ENCODE measurements at places on chromosomes 7 and 10.

GRCh38 chr7:122602800-122603199, 96.1 kb downstream of the RNF133 start:
- DNase-seq, result no peak

DNA sequence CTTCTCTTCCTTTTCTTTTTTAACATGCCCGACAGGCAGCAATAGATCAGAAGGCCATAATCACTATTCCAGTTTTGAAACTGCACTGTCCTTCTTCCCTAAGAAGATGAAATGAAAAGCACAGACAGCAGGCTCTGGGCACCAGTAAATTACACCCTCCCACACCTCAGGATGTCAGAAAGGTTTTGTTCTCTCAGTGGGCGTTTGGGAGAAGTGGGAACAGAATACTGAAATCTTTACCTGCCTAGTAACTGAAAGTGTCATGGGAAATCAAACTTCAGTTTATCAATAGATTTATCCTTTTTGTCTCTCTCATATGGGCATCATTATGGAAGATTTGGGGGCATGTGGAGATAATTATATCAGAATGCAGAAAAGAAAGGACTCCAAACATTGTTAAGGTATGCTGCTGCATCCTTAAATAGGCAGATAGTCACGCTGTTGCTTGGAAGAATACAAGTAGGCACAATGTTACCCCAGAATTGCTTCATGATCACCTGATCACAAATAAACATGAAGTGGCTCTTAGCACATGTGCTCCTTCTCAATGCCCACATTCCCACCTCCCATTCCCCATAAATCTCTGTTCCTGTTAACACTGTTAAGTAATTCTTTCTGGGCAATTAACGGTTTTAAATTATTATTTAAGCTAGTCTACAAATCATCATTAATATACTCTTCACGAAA, 113.3 kb downstream of the DOCK4 start:
- no peak for DNase-seq

- DNase-seq, result no peak
Measured at GRCh38 chr7:100974021-100974420, 4.7 kb downstream of the MUC12 start.

- no peak for DNase-seq
Measured at GRCh38 chr7:68904630-68905029, 693.6 kb upstream of the AUTS2 start.

DNA sequence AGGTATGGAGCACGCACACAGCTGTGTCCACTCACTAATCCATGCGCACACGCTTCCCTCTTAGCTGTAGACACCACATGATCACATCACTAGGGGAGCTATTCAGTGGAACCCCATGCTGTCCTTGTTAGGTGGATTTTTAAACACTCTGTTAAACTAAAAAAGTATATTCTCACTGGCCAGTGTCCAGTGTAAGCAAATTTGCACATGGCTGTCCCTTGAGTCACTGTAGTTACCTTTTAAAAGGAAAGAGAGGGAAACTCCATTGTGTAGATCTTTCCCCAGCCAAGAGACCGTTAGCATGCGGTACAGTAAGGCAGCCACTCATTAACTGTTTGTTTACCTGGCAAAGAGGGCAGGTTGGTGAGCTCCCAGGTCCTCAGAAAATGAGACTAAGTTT, 81.6 kb upstream of the INSYN2A start:
- DNase-seq, result no peak

DNA sequence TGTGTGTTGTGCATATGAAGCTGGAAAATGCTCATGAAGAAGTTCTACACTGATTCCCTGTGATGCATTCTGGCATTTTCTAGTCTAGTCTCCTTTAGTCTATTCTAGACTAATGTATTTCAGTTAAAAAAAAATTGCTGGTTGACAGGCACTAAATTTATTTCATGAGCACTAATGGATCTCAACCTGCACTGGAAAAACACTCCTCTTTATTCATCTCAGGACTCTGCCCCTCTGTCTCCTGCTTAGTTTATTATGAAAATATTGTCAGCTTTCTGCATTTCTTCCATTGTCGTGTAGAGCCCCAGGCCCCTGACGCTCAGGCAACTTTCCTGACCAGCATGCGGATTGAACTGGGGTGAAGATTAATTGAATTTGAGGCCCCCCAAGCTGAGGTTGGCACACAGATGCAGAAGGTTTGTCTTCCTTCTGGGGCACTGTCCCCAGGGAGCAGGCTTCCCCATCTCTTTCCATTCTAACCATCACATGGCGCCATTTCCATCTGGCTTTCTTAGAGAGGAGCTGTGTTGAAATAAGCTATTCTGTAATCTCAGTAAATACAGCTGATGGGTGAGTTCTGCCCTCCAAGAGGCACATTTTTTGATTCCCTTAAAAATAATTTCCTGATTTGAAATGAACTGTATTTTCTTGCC, 128.7 kb downstream of the INSYN2A start:
- no peak for DNase-seq

GRCh38 chr10:31808258-31809218, 120.1 kb downstream of the ARHGAP12 start:
- peak; percentile 31 for DNase-seq

GRCh38 chr10:104066945-104067344, 18.7 kb downstream of the COL17A1 start:
- no peak for DNase-seq

GRCh38 chr7:141960687-141961422, 12.7 kb downstream of the TAS2R38 start:
- DNase-seq, result no peak

DNA sequence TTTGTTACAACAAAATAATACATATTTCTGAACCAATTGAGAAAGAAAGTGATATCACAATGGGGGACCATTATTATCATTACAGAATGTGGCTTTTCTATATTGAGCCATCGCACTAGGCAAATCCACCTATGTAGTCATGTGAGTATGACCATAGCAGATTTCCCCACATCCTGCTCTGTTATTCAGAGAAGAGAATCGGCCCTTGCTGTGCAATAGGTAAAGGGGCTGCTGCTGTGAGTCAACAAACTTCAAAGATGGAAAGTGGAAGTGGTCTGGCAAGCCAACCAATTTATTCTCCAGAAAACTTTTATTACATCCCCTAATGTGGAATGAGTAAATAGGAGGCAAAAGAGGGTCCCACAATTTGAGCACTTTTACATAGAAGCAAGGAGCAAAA, 573.4 kb downstream of the ETV1 start:
- DNase-seq, result no peak

DNA sequence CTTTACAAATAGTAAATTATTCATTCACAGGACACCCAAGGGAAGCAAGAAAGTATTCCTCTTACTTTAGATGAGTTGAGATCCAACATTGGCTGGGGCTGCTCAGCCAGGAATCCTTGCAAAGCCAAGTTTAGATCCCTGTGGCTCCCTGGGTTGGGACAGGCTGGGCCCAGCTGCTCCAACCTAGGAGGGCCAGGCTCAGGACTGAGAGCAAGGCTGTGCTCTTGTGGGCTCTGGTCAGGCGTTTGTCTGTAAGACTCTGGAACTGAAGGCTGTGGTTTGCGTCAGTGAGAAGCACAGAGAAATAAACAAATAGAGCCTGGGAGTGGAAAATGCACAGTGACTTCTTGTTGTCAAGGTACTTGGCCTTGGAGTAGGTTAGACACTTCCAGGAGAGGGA, 53.2 kb upstream of the TMEM273 start:
- DNase-seq, result no peak

GRCh38 chr7:127514499-127514898, 70.9 kb downstream of the GCC1 start:
- DNase-seq, result no peak

GRCh38 chr10:1928606-1929005, 191.3 kb upstream of the ADARB2 start:
- DNase-seq, result no peak

DNA sequence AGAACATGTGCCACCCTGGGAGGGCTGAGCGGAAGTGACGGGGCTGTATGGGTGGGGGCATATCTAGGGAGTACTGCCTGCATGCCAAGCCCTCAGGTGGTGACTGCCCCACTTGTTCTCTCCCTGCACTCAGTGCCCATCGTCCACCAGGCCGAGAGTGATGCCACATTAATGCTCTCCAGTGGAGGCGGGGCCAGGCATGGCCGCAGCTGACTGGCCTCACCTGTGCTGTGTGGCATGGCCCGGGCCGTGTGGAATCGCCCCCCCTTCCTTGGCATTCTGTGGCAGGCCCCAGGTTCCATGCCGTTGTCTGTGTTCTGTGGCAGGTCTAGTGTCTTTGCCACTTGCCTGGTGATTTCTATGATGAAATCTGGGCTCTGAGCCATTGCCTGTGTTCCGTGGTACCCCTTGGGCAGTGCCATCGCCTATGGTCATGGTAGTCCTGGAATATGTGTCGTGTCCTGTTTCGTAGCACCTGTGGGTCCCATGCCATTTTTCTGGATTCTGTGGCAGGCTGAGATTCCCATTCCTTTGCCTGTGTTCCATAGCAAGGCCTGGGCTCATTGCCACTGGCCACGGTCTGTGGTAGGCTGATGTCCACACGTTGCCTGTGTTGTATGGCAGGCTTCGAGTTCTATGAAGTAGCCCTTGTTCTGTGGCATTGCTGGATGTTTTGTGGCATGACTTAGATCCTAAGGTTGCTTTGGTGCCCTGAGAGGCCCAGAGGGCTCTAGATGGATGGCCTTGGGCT, 8.9 kb downstream of the FLNC start:
- no peak for DNase-seq

DNA sequence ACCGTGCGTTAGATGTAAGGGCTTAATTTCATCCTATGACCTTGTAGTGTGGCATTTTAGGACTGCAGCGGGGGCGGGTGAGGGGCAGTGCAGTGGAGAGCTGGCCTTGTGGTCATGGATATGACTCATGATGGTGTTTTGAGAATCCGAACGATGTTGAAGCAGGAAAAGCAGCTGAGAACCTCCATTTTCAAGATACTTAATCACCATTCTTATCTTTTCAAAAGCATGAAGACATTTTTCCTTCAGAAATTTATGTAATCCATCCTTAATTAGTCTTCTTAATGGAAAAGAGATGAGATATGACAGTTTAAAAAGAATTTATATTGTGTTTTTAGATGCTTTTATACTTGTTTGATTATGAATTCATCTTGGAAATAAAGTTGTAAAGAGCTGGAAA, 9.6 kb downstream of the ATP5F1C start:
- DNase-seq, result no peak

GRCh38 chr10:3887885-3888476, 103.0 kb upstream of the KLF6 start:
- DNase-seq, result peak; percentile 66

GRCh38 chr7:77184990-77185389, 14.6 kb downstream of the FGL2 start:
- no peak for DNase-seq

- peak; percentile 45 for DNase-seq
Measured at GRCh38 chr10:89206402-89207180, 526 bp downstream of the CH25H start.

DNA sequence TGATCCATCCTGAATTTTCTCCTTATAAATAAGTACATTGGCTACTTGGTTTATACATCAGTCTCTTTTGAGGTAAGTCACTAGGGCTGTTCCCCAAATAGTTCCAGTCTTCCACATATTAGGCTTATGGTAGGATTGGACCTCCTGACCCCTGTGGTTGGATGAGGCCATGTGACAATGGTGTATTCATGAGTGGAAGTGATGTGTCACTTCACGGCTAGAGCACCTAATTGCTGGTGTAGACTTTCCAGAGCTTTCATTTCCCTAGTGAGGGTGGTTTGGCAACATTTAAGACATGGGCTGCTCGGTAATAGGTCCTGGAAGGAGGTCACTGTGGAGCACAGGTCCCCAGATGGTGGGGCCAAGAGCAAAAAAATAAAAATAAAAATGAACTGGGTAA, 141.2 kb upstream of the ABCB5 start:
- no peak for DNase-seq

- DNase-seq, result no peak
Measured at GRCh38 chr10:115903207-115903606, 369.8 kb downstream of the GFRA1 start.

GRCh38 chr7:43535031-43535451, 47.9 kb upstream of the STK17A start:
- no peak for DNase-seq

DNA sequence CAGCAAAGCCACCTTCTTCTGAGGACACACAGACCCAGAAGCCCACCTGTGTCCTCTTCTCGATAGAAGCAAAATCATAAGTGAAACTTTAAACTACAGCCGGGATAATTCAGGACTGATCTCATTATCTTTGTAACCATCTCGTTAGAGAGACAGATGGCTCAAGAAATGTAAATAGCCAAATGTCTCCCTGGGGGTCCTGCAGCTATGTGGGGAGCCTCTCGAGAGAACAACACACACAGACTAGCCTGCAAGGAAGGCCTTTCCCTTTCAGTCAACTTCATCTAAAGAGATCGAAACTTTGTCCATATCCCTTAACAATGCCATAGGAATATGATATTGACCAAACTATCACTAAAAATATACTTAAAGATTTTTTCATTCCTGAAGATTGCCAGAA, 93.5 kb downstream of the VWC2 start:
- DNase-seq, result no peak

DNA sequence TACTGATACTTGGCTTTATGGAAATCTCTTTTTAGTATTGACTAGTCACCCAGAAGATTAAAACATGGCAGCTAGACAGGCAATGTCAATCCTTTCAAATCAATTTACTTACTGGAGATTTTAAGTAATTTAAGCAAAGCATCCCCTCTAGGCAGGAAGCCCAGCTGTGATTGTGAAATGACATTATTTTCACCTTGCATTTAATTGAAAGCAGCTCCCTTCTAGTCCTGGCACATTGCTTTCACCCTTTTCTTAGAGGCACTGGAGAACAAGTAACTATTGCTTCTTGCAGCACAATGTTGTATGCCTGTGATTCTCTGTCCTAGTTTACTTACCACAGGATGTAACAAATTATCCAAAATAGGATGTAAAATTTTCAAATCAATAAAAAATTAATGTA, 13.3 kb downstream of the ST7 start:
- DNase-seq, result no peak

DNA sequence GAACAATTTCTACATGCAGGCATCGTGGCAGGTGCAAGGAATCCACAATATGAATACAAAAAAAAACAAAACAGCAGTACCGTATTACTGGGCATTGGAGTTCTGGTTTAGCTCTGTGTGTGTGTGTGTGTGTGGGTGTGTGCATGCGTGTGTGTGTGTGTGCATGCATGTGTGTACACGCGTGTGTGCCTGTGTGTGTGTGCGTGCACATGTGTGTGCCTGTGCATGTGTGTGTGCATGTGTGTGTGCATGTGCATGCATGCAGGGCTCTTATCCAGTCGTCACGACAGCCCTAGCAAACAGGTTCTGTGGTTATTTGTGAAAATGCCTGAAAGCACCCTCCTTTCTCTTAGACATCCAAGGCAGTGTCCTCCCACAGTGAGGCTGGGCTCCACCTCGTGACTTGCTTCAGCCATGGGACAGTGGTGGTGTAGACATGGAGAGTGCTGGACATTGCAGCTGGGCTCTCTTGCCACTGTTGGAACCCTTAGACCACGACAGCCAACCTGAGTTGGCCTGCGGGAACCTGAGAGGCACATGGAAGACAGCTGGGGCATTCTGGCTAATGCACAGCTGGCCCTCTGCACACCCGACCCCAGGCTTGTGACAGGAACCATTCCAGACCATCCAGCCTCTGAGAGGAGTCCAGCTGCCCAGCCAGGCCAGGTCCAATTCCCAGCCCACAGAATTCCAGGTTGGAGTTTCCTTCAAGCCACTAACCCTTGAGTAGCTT, 173.4 kb upstream of the SHH start:
- DNase-seq, result peak; percentile 10
